ENCODE measurements at places on chromosomes 1 and 21. TPM values are rescaled to one million over a fixed set of nuclear protein-coding genes. Genes with fewer than 3 reads are reported as not detected.

Gene TMEM52
- polyA plus RNA-seq: 0.53 TPM

Gene HHIPL2
- polyA plus RNA-seq: not detected

Gene FNDC5
- not detected for polyA plus RNA-seq

Gene PLA2G2A
- not detected for polyA plus RNA-seq

Gene TMPRSS15
- not detected for polyA plus RNA-seq

Gene CADM3
- not detected for polyA plus RNA-seq

Gene ANGPTL3
- polyA plus RNA-seq: not detected

Gene LIN28A
- polyA plus RNA-seq: not detected

Gene NCAM2
- not detected for polyA plus RNA-seq

Gene OR2AK2
- polyA plus RNA-seq: not detected

Gene CD1B
- not detected for polyA plus RNA-seq

Gene GBP6
- 0.18 TPM for polyA plus RNA-seq

Gene SYT11
- polyA plus RNA-seq: 6.9 TPM

Gene RAD54L
- not detected for polyA plus RNA-seq

Gene ABCA4
- polyA plus RNA-seq: not detected

Gene CDA
- not detected for polyA plus RNA-seq

Gene IL19
- not detected for polyA plus RNA-seq

Gene TMEM269
- polyA plus RNA-seq: 0.06 TPM

Gene SNAPIN
- 77.4 TPM for polyA plus RNA-seq

Gene KLHDC8A
- not detected for polyA plus RNA-seq

Gene DYNLT5
- not detected for polyA plus RNA-seq

Gene SERINC2
- polyA plus RNA-seq: not detected

Gene CFHR5
- not detected for polyA plus RNA-seq

Gene PTPRU
- polyA plus RNA-seq: not detected

Gene RUNX1
- polyA plus RNA-seq: 15.1 TPM

Gene SPATA17
- not detected for polyA plus RNA-seq

Gene MFAP2
- 0.41 TPM for polyA plus RNA-seq

Gene ATP6V0B
- polyA plus RNA-seq: 213 TPM

Gene ASTN1
- not detected for polyA plus RNA-seq

Gene HSF2BP
- polyA plus RNA-seq: 0.64 TPM

Gene KRTAP12-2
- not detected for polyA plus RNA-seq

Gene GIPC2
- polyA plus RNA-seq: 0.18 TPM

Gene RAB29
- polyA plus RNA-seq: 84.6 TPM

Gene PCAT6
- not detected for polyA plus RNA-seq

Gene LCE2A
- not detected for polyA plus RNA-seq

Gene FYB2
- polyA plus RNA-seq: not detected

Gene LRRC71
- not detected for polyA plus RNA-seq

Gene FBXO42
- polyA plus RNA-seq: 11.8 TPM

Gene NGF
- polyA plus RNA-seq: not detected

Gene MLLT11
- 6.7 TPM for polyA plus RNA-seq

Gene KCNA3
- 66.4 TPM for polyA plus RNA-seq

Gene LMX1A
- not detected for polyA plus RNA-seq

Gene SLC6A17
- polyA plus RNA-seq: not detected

Gene SPRR1A
- not detected for polyA plus RNA-seq

Gene HOOK1
- polyA plus RNA-seq: 14.9 TPM

Gene CRYAA
- not detected for polyA plus RNA-seq

Gene SLC26A9
- polyA plus RNA-seq: not detected

Gene ATAD3C
- polyA plus RNA-seq: 3.1 TPM

Gene TBX15
- polyA plus RNA-seq: not detected

Gene LCE3D
- polyA plus RNA-seq: not detected

Gene PDC
- not detected for polyA plus RNA-seq

Gene ETS2
- polyA plus RNA-seq: 6.6 TPM

Gene KRTAP7-1
- not detected for polyA plus RNA-seq
